DND-41 (cell line): ENCODE measurements at places on chromosomes 12 and 14.
A peak's percentile ranks its signal among the peaks of the same experiment; 100 is the strongest.

- no peak for DNase-seq
These were observed 36.4 kb downstream of the DAO start for GRCh38 chr12:108916336-108916735.

GRCh38 chr12:132707241-132707640 is 3.4 kb upstream of the PGAM5 start:
- no peak for DNase-seq

GRCh38 chr12:123934829-123935228 is 37.8 kb downstream of the CCDC92 start:
- DNase-seq = no peak

DNA sequence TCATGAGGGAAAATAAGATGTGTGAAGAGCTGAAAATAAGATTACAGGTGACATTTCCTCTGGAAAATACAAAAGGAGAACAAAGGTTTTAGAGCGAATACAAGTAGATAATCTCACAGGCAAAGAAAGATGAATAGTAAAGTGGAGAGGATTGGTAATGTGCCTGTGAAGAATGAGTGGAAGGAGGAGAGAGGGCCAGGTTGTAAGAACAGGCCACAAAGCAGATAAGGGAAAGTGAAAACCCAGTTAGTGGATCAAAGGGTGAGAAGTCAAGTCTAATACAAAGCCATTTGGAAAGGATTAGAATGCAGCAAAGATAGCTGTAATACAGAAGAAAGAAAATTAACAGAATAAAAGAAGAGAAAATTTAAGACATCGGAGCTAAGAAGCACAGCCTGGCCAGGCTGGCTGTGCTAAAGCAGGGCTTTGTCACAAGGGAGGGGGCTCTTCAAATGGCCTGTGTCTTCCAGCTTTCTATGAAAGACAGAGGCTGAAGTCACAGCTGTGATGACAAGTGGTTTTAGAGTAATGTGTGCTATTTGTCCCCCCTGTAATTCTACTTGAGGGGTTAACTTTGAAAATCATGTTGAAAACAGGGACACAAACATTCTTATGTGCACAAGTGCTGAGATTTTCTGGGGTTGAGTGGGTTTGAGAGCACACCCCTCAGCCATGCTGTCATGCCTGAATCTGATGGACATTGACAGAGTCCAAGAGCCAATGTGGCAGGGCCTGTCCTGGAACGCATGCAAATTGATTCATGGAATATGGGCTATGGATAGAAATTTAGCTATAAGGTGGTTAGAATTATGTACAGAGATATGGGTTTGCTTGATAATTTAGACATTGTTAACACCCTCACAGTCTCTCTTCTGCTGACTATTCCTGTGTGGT is 344.5 kb upstream of the NAV3 start:
- no peak for DNase-seq

- no peak for DNase-seq
These were observed 196.1 kb upstream of the CDKN3 start for GRCh38 chr14:54200726-54201125.

- peak; percentile 19 for DNase-seq
These were observed 144.7 kb downstream of the ALX1 start for GRCh38 chr12:85424581-85425348.

DNA sequence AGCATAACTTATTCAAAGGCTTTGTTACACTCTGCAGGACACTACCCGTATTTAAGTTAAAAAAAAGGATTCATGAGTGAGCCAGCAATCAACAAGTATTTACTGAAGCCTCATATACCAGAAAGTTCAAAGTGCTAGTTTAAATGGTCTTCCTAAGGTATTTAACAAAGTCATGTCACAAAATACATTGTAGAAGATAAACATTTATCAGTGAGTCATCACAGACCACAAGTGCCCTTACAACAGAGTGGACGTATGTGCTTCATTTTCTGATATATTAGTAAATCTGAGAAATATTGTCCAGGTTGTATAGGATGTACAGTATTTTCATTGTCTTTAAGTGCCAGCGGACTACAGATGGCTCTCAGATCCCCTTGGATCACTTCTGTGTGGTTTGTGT is 24.2 kb downstream of the FLRT2 start:
- DNase-seq = no peak

- no peak for DNase-seq
These were observed 126.4 kb downstream of the DERA start for GRCh38 chr12:16037533-16037932.
